ENCODE measurements at places on chromosomes 11 and 22.

- peak; percentile 89 for DNase-seq
- no peaks in the 10 kb centered on the region for H3K27me3 ChIP-seq
- no peaks in the 10 kb centered on the region for H3K36me3 ChIP-seq
- no peaks in the 10 kb centered on the region for H3K4me1 ChIP-seq
- H3K4me3 ChIP-seq = no peak overlapping the region
These were observed 37.6 kb downstream of the ZNF195 start for GRCh38 chr11:3341298-3341697.

GRCh38 chr22:23831781-23832180, 7.0 kb downstream of the DERL3 start:
- no peaks in the 10 kb centered on the region for H3K36me3 ChIP-seq
- H3K27ac ChIP-seq = no peak overlapping the region

DNA sequence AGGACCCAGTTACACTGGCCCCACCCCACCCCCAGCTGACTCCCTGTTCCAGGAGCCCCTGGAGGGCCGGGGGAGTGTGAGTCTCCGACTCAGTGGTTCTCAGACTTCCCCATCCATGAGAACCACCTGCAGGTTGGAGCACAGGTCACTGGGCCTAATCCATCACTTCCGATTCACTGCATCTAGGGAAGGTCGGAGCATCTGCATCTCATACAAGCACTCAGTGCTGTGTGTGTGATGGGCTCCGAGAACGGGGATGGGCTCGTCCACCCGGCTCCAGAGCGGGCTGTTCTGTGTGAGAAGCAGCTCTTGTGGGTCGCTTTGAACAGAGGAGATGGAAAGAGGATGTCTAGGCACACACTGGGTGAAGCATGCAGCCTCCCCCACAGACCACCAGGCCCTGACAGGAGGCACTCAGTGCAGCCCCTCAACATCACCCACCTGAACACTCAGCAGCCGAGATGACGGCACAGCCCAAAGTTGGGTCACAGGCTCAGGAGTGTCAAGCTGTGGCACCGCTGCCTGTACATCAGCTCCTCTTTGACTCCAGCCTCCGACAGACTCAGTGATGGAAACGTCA, 541.4 kb downstream of the BRD1 start:
- H3K27me3 ChIP-seq = no peaks in the 10 kb centered on the region
- DNase-seq = no peak
- H3K4me1 ChIP-seq = no peaks in the 10 kb centered on the region
- H3K36me3 ChIP-seq = no peaks in the 10 kb centered on the region
- no peak overlapping the region for H3K4me3 ChIP-seq

- H3K4me3 ChIP-seq = no peak overlapping the region
- 0 out of 2 replicates have a peak, but pooled peaks cover 1% of the 10 kb centered on the region for H3K4me1 ChIP-seq
These were observed 8.7 kb upstream of the B4GALNT4 start for GRCh38 chr11:360326-361280.

DNA sequence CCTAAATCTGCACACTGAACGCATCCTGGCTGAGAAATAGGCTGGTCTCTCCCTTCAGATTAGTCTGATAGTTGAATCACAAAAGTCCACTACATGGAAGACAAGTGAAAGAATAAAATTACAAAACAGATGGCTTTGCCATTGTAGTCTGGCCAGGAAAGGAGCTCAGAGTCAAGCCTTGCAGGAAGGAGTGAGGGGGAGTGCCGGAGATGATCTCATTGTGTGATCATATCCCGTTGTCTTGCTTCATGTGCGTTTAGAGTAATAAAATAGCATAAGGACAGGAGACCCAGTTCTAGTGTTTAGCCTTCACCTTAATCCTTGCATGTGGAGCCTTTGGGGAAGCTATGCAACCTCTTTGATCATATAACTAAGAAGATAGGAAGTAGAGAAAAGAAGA, 666.7 kb upstream of the RAG2 start:
- H3K27ac ChIP-seq = no peak overlapping the region
- H3K27me3 ChIP-seq = no peaks in the 10 kb centered on the region
- no peak for DNase-seq
- H3K36me3 ChIP-seq = peaks cover 4% of the 10 kb centered on the region
- H3K4me3 ChIP-seq = no peak overlapping the region
- H3K4me1 ChIP-seq = no peaks in the 10 kb centered on the region

Measured in GM23338 (cell line).